Stimulated activated CD8-positive, alpha-beta memory T cell treated with anti-CD3 and anti-CD28 coated beads, Interleukin-4, amount 100 ng/mL, for 48 hours (primary cell): ENCODE measurements at places on chromosomes 16 and 17.

DNA sequence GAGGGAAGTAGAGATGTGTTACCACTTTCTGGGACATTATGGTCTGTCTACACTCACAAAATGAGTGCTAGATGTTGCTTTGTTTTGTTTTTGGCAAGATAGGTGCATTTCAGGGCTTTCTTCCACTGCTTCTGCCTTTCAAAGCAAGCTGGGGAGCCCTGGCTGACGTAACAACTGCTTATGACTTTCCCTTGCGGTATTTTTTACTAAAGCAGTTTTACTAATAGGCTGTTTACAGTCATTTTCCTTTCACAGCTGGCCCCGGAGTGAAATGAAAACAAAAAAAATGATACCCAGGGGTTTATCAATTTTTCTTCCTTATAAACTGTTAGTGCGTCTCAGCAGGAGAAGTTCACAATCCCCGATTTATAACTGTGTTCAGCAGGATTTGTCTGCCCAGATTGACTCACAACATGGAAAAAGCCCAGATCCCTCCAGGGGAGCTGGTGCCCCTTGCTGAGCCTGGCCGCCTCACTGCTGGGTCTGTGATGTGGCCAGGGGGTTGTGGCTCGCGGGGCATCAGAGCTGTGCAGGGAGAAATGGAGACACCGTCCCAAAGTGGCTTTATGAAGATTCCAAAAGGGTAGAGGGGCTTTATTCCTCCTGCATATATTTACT lies 184.4 kb upstream of the HS3ST3A1 start:
- DNase-seq: no peak

DNA sequence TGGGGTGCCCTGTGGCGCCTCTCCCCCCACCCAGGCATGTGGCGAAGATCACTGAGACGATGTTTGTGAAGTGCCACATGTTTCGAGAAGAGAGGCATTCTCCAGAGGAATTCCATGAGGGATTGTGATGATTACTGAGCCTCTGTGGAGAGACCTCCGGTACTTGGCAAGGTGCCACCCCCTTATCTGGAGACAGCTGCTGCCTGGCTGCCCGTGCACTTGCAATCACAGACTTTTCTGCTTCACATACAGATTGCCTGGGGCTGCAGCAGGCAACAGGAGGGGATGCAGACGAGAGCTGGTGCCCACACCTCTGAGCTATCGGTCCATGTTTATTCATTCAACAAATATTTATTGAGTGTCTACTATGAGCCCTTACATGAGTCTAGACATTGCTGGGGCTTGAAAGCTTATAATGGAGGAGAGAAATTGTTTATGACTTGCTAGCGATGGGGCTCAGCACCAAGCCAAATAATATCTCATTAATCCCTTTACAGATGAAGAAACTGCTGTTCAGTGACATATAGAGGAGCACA lies 317.2 kb upstream of the ZFHX3 start:
- DNase-seq: no peak

DNA sequence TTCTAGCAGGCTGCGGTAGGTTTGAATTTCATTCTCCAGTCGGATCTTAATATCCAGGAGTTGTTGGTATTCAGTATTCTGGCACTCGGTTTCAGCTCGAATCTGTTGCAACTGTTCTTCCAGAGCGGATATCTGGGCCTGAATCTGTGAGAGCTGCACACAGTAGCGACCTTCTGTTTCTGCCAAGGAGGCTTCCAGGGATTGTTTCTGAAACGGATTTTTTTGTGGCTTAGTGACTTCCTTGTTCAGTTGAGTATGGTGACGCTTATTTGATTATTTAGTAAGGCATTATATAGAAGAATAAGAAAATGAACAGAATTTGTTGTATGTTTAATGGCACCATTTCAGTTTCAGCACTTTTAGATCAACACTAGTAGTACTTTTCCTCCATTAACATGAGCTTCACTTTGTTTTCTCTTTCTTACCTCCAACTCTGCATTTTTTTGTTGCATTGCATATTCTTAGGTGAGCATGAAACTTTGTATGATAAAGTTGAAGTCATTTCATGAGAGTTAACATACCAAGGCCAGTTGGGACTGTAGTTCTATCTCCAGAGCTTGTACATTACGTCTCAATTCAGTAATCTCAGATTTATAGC lies 2.8 kb downstream of the KRT10 start:
- DNase-seq: no peak

- DNase-seq: no peak
Measured at GRCh38 chr17:3539881-3540540, 17.6 kb downstream of the TRPV3 start.

DNA sequence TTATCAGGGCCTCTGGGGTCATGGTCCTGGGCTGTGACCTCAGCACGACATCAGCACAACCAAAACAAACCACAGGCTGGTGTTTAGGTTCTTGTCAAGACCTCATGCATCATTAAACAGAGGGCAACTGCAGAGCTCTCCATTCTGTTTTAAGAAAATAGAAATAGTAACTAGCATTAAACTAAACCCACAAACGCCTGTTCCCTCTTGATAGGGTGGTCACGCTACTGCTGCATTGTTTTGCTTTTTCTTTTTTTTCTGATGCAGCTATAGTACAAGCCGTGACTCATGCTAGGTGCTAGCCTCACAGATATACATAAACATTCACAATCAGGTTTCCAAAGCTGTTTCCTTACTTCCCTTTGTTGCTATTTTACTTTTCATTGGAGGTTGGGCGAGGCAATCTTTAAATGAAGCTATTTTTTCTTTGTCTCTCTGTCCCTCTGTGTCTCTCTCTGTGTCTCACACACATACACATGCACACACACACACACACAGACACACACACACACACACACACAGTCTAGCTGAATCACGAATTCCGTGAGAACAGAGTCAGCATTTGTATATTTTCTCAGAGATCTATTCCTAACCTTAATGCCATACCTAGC lies 310.3 kb downstream of the CDH13 start:
- DNase-seq: no peak

DNA sequence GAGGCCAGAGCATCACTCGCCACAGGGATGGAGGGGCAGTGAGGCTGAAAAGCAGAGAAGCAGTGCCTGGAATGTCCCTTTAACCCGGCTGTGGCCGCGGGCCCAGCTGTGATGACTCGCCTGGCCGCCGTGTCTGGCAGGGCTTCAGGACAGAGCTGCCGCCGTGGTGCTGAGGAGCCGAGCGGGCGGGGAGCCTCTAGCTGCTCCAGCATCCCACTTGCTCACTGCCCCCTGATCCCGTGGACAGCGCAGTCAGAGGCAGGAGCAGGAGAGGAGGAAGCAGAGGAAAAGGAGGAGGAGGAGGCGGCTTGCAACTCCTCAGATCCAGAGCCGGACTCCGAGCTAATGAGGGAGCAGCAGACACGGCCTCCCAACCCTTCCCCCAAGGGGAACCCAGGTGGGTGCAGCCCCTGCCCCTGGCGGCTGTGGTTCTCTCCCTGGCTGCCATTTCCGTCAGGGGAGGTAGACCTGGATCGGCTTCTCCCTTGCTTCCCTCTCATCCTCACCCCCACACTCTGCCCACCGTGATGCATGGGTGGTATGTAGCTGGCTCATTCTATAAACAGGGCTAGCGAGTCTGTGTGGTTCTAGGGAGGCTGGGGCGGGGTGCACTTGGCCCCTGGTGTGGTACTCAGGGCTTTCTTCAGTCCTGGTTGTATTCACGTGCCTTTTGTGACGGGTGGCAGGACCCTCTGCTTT lies 165.7 kb downstream of the CMIP start:
- no peak for DNase-seq

- DNase-seq: peak; percentile 70
Measured at GRCh38 chr16:11025120-11025531, 80.8 kb downstream of the CLEC16A start.

- DNase-seq: no peak
Measured at GRCh38 chr16:31016018-31016417, 5.6 kb upstream of the STX1B start.

- DNase-seq: no peak
Measured at GRCh38 chr17:64120159-64120810, 9.7 kb downstream of the ERN1 start.

- DNase-seq: no peak
Measured at GRCh38 chr16:49023050-49023449, 258.6 kb downstream of the CBLN1 start.

DNA sequence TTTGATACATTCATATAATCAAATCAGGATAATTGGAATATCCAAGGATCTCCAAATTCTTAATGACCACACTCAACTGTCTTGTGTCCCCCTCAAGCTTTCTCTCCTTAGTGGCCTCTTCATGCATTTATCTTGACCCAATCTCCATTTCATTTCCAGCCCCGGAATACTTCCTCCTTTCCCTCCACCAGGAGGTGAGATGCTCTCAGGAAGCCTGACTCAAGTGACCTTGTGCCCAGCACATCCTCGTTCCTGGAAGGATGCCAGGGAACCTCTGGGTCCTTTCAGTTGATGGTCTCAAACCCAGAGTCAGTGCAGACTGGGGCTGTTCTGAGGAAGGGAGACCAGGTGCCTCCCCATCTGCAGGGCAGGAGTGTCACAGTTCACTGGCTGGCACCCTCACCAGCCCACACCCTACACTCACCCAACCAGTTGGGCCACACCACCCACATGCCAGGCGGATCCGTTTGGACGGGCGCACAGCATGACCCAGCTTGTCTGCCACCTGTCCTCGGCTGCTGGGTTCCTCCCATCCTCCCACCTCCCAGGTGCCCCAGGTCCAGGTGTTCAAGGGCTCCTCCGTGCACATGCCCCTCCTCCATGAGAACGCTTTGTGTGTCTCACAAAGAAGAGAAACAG lies 14.0 kb upstream of the EMP2 start:
- DNase-seq: no peak

DNA sequence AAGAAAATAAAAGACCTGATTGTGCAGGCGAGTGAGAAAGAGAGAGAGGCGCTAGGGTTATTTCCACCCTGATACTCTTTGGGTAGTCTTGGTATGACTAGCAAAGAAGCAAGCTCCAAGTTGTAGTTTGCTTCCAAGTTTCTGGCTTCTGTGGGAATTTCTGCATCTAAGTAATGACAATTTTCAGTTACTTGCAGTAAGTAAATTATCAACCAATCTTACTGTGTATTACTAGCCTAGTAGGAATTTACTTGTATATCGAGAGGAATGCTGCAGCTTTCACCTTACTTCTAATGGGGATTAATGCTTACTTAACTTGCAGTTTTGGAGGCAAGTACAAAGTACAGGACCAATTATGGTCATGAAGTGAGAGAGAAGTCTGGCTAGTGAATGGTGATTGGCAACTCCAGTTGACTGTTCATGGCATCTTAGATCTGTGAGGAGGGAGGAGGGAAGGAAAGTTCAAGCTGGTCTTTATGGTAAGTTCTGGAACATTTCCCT lies 31.9 kb downstream of the TENT4B start:
- no peak for DNase-seq

GRCh38 chr17:13070732-13071131 lies 52.9 kb upstream of the ELAC2 start:
- no peak for DNase-seq

DNA sequence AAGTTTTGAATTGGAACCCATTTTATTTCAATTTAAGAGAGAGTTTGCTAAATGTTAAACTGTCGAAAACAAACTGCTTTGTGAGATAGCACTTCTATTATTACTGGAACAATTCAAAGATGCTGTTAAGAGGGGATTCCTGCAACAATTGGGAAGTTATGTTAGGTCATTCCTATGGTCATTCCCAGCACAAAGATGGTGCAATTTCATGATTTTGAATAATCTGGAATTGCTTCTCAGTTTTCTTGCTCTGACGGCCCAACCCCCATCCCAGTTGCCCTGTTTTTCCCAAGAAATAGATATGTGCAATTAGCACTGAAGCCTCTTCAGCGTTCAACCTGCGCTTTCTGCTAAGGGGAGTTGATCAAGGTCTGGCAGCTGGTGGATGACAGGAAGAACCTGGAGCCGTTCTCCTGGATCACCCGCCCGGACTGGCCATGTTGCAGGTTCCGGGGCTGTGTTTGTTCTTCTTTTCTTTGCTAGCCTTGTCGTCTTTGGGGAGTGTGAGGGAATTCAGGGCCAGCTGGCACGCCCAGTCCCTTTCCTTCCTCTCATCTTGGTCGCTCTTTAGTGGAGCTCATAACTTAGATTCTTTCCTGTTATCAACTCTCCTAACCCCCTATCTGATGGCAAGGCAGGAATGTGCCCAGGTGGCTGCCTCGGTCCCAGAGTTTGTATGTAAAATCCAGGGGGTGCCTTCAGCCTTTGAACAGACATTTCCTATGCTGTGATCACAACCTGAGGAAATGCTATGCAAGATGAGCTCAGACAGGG lies 29.0 kb upstream of the IRF8 start:
- DNase-seq: peak; percentile 18

DNA sequence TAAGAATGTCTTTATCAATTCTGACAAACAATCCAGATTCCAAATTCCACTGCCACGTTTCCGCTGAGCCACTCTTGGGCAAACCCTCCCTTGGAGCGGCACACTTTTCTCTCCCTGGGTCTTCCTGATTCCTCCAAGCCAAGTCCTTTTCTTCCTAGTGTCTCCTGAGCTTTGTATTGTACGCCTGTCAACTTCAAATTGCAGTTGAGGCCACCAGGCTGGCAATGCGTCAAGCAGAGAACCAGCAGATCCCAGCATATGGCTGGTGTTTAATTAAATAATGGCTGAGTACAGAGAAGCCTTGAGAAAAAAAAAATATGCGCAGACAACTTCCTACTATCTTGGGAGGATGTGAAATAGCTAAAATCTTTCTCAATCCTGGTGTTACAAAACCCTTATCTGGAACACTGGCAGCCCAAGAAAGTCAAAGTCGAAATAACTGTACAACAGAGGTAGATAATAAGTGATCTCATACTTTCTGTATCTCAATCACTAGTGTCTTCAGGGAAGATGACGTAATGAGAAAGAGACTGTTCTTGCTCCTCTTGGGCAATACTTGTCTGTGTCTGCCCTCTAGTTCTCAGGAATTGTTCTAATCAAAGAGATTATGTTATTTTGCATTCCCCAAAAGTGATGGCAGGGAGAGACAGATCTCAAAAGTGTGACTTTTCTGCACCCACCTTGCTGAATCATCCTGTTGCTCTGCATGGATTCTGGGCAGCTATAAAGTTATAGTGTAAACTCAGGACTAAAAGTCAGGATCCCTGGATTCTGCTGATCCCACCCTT lies 15.0 kb downstream of the SMIM36 start:
- no peak for DNase-seq

DNA sequence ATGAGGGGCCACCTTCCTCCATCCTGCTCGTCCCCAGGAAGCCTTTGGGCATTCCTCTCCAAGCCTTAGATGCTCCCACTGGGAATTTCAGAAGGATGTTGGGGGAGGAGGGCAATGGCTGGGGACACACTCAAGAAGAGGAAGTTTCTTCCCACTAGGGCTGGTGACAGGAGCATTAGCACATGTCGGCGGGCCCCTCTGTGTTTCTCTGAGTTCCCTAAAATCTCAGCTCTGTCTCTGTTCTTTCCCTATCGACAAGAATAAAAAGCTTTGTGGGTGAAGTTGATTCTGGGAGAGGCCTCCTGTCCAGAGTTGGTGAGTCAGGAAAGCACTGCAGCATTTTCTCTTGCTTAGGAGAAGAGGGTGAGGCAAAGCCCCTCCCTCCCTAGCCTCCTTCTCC lies 19.7 kb upstream of the C17orf107 start:
- no peak for DNase-seq

- peak; percentile 34 for DNase-seq
Measured at GRCh38 chr17:62653826-62654761, 26.6 kb downstream of the MRC2 start.

DNA sequence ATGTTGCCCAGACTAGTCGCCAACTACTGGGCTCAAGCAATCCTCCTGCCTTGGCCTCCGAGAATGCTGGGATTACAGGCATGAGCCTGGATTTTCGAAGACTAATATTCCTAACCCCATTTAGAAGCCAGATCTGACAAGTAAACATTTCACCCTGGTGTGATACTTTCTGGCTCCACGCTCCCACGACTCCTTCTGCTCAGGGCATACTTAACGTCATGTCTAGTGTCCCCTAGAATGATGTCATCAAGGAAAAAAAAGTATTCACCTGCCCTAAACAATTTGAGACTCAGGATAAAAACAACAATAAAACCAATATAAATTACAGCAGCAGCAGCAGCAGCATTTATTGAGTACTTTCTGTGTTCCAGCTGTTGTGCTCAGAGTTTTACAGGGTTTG lies 13.2 kb downstream of the ITGB3 start:
- no peak for DNase-seq
